T1000 (cell line): ENCODE measurements at places on chromosomes 7 and 10.

- no peak for DNase-seq
Measured at GRCh38 chr7:81831883-81832282, 62.0 kb upstream of the HGF start.

- no peak for DNase-seq
Measured at GRCh38 chr7:29370531-29371314, 176.1 kb downstream of the CHN2 start.

DNA sequence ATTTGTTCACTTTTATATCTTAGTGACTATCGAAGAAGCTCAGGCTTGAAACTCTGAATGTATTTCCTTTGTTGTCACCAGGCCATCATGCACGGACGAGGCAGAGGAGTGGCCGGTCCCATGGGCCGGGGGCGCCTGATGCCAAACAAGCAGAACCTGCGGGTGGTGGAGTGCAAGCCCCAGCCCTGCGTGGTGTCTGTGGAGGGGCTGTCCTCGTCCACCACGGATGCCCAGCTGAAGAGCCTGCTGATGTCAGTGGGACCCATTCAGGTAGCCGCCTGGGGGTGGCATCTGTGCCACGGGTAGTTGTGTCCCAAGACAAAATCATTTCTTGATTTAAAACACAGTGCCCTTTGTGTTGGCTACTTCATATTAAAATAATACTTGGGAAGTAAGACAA lies 45.9 kb downstream of the SHH start:
- DNase-seq: no peak

- no peak for DNase-seq
Measured at GRCh38 chr7:107322015-107322414, 147.8 kb upstream of the GPR22 start.

GRCh38 chr7:36370046-36370445 lies 19.6 kb upstream of the ANLN start:
- no peak for DNase-seq

- no peak for DNase-seq
Measured at GRCh38 chr7:83751217-83751616, 102.3 kb upstream of the SEMA3E start.

DNA sequence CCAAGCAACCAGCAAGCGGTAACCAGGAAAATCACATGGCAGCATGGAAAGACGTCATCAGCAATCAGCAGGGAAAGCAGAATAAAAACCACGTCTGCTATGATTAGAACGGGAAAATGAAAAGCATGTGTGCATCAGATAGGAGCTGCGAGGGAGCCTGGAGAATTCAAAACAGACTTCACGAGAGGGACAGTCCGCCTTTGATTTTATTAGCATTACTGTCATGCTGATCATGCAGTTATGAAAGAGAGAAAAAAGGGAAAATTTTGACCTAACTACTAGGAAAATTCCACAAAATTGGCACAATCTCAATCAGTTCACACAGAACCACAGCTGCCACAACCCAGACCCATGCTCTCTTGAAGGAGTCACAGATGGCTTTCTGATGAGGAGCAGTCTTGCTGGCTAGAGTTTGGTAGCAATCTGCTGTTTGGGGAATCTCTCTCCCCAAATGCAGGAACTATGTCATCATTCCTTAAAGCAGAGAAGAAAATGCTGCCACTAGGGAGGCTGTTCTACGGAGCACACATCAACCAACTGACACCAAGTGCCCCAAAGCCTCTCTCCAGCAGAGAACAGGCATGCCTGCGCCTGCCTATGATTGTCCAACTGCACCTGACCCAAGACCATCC lies 295.9 kb downstream of the TNS3 start:
- DNase-seq: no peak

DNA sequence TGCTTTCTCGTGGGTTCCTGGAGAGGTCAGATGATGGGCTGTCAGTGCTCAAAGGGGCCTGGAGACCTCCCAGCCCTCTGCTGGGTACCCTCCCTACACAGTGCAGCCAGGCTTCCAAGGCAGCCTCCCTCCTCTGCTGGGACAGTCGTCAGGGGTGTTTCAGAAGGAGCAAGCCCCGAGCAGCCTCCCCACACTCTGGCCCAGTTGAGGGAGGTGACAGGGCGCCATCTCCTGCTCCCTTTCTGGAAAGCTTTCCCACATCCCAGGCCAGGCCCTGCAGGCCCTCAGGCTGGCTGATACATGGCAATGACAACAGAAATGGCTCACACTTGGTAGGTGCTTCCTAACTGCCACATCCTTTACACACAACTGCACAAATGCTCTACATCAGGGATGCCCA lies 32.1 kb downstream of the KCNMA1 start:
- DNase-seq: no peak

DNA sequence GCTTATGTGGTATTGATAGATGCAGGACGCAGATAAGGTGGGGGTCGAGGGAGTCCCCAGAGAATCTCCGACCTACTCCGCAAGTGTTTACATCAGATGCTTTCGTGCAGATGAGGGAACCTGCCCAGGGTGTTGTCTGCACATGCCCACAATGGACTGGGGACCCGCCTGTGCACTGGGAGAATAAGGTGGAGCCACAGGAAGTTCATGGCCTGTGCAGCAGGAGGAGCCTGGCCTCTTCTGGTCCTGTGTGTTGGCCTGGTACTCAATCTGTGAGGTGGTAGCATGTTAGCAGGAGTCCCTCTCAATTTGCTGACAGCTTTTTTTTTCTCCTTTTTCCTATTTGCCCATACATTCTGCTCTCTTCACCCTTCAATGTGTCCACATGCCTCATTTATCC lies 54.1 kb upstream of the AKR1C1 start:
- no peak for DNase-seq

DNA sequence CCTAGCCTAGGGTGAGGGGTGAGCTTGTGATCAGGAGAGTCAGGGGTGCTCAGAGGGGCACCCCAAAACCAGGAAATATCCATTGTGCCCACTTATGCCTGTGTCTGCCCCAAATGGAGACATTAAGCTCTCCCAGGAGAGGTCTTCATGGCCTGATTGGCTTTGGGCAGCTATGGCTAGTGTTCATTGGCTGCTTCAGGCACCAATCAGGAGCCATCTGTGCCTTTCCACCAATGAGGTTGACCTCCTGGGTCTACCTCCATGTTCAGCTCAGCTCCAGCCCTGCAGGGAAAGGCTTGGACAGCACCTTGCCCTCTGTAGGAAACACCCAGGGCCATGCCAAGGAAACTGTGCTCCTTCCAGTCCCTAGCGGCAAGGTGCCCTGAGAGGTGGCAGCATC lies 23.9 kb upstream of the HSPB1 start:
- no peak for DNase-seq

DNA sequence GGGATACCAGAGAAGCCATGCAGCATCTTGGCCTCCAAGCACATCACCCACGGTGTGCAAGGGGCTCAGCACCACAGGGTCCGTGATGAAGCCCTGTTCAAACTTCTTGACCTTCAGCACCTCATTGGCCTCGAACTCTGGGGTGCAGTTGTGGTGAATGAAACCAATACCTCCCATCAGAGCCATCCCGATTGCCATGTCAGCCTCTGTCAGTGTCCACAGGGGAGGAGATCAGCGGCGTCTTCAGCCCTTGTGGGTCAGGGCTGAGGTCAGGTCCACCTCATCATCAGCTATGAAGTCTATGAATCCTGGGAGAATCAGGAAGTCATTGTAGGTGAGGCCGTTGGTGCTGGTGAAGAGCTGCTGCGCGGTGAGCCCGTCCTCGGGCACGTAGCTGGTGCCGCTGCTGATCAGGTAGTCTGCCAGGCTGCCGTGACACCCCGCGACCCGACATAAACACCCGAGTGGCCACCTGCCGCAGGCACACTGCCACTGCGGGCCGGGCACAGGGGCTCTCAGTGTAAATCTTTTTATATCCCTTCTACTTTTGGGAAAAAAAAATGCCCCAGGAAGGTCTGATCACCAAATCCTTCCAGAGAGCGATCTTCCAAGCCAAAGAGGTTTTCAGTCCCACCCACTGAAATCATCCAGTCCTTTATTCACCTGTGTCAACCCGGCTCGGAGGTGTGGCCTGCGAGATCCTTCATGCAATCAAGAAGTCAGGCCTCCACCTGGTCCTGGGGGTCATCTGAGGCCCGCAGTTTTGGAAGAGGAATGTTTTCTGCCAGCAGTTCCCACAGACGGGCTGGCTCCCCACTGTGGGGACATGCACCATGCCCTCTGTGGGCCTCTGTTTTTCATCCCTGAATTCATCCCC lies 144.1 kb upstream of the KCNMA1 start:
- no peak for DNase-seq

DNA sequence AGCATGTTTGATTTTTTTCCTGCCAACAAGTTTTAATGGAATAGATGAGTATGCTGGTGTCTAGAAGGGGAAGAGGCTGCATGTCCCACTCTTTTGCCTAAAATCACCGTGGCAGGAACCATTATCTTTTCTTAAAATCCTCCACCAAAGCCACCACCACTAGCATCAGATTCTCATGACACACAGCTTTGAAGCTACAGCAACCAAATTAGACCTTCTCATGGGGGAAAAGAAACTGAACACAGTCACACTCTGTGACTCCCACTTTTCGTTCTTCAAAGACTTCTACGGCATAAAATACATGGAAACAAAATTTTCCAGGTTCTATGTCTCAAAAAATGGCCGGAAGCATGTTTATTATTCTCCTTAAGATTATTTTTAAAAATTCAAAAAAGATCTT lies 81.8 kb downstream of the SGMS1 start:
- DNase-seq: no peak

DNA sequence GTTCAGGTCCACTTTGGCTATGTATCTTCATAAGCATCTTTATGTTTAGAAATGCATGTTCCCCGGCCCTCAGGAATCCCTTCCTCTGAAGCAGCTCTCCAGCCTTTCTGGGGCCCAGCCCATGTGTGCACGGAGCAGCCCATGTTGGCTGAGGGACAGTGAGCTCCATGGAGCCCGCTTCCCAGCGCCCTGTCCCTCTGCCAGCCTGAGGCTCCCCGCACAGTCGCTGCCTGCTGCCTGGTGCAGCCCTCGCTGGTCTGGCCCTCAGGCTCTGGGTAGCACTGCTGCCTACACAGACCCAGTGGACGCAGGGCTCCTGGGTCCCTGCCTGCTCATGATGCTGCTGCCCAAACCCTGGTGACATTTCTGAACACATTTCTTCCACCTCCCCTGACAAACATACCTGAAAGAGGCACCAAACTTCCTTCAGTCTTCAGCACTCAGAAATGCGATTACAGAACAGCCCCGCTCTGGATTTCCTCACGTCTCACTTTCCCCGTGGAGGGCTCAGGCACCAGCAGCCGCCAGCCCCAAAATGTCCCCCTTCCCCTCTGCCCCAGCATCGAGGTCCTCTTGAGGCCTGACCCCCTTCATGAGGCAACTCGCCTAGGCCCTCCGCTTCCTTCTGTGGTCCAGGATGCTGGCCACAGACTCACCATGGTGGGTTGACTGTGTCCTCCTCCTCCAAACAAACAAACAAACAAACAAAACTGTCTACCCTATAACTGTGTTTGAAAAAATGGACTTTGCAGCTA lies 5.0 kb upstream of the TCERG1L start:
- no peak for DNase-seq

- DNase-seq: no peak
Measured at GRCh38 chr7:44294325-44295069, 30.9 kb downstream of the CAMK2B start.

DNA sequence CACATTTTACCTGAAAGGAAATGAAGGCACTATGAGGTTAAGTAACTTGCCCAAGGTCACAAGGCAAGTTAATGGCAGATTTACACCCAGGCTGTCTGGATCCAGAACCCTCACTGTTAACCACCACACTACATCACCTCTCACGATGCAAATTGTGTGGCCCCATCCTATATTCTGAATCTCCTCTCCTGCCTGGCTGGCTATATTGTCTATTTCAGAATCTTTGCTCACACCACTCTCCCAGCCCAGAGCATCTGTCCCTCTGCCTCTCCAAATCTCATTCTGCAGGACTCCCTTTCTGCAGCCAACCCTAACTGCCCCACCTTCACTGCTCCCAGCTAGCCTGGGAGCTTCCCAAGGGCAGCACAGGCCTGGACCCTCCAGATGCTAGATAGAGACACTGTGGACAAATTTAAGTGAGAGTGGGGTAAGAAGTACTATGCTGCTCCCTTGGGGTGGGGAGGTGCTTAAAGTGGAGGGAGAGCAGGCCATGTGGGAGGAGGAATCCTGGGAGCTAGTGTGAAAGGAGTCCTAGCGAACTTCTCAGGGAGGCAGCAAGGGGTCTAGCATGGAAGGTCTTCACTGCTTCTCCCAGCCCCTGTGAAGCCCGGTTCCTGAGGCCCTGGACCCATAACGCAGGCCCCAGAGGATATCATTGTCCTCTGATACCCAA lies 786 bp downstream of the CUEDC2 start:
- no peak for DNase-seq

GRCh38 chr7:158108646-158109293 lies 478.9 kb downstream of the PTPRN2 start:
- DNase-seq: no peak

- no peak for DNase-seq
Measured at GRCh38 chr10:51838471-51838870, 139.1 kb upstream of the CSTF2T start.

DNA sequence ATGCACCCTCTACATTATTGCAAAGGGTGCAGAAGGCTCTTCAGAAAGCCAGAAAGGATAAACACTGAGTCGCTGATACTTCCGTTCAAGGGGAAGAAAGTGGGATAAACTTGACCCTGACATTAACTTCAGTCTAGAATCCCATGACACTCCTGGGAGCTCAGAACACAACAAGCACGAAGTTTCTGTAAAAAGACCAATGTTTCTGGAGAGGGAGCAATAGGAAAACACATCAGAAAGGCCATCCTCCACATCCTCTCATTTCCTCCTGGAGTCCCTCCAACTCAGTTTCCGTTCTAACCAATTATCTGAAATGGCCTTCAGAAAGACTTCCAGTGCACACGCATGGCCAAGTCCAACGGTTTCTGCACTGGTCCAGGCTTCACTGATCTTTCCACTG lies 113.5 kb downstream of the SORBS1 start:
- DNase-seq: no peak

DNA sequence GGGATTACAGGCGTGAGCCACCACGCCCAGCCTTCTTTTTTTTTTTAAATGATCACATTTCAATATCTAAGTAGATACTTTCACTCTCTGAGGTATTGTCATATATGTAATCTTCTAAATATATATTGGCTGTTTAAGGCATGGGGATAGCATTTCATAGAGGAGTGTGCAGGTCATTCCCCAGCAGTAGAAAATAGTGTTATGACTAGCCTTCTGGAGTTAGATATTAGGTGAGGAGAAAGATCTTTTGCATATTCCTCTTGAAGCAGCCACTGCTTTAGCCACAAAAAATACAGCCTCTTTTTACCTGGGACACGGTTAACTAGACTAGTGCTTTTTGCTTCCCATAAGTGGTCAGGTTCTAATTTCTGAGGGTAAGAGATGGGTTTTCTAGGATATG lies 28.9 kb downstream of the ADD3 start:
- no peak for DNase-seq

- peak; percentile 39 for DNase-seq
Measured at GRCh38 chr10:93482145-93482834, at the start of gene MYOF. TSS of gene MYOF (minus strand) at chr10:93482334. CDS start at chr10:93482194, 140 bp downstream.

GRCh38 chr7:157043745-157044144 lies 33.3 kb upstream of the MNX1 start:
- peak; percentile 53 for DNase-seq

DNA sequence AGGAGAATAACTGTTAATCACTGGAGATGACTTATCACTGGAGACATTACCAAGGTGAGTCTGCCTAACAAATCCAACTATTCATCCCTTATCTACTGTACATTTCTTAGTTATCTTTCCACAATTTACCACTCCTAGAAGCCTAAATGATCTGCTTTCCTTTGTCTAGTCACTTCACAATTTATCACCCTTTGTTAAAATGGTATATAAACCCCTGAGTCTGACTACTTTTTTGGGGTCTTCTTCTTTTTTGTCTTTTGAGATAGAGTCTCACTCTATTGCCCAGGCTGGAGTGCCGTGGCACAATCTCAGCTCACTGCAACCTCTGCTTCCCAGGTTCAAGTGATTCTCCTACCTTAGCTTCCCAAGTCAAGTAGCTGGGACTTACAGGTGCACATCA lies 66.0 kb upstream of the SEPHS1 start:
- no peak for DNase-seq
